ENCODE measurements at places on chromosomes 3 and 15. TPM values are rescaled to one million over a fixed set of nuclear protein-coding genes. Genes with fewer than 3 reads are reported as not detected.

- no peak for DNase-seq
- H3K4me3 ChIP-seq, result no peak overlapping the region
- H3K27me3 ChIP-seq, result no peaks in the 10 kb centered on the region
- no peaks in the 10 kb centered on the region for H3K4me1 ChIP-seq
These were observed 37.8 kb downstream of the CHD2 start for GRCh38 chr15:92937901-92938300.

DNA sequence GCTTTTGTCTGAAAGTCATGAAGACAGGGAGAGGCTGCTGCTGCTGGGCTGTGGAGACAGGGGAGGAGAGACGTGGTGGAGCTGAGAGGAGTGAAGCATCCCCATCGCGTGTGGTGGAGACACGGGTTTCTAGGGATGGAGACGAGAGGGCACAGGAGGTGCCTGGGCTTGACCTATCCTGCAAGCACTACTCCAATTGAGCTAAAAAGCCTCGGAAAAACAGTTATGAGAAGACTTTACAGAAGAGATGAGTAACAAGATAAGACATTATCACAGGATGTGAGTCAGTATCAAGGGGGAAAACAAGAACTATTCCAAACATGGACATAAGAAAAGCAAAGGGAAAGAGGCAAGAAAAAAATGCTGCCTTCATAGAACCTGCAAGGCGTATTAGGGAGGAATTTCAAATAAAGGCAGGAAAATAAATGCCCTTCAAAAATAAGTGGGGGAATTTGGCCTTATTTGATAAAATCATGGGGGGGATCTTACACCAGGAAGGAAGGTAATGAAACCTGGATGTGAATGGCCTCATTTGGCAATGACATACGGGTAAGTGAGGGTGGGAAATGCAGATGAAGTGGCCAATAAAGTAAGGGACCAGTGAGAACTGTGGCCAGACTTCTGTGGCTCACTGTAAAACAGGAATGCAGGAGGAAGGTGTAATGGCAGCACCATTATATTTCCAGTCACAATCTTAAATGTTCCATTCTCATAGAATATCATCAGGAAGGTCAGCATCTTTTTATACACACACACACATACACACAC, 97.9 kb downstream of the PLD1 start:
- H3K36me3 ChIP-seq, result no peaks in the 10 kb centered on the region
- H3K27me3 ChIP-seq, result no peaks in the 10 kb centered on the region
- no peak overlapping the region for H3K4me3 ChIP-seq
- DNase-seq, result no peak

GRCh38 chr3:138774529-138775253, 60.0 kb downstream of the PIK3CB start:
- no peaks in the 10 kb centered on the region for H3K4me1 ChIP-seq
- H3K27me3 ChIP-seq, result no peaks in the 10 kb centered on the region
- H3K4me3 ChIP-seq, result no peak overlapping the region
- no peaks in the 10 kb centered on the region for H3K36me3 ChIP-seq
- DNase-seq, result peak; percentile 85
- H3K27ac ChIP-seq, result peak overlapping the region; percentile 41

DNA sequence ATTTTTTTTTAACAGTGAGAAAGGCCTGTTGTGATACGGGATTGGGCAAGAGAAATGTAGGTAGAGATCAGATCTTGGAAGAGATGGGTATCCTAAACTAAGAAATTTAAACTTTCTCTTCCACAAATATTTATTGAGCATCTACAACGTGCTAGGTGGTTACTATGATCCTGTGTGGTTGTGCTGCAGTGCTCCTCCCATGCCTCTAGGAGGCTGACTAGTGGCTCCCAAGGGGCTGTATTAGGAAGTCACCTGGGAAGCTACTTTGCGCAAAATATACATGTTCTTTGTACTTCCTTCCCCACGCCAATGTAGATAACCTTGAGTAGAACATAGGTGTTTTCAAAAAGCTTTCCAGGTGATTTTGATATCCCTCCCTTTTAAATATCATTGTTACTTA, 27.2 kb downstream of the USP3 start:
- H3K27me3 ChIP-seq, result no peaks in the 10 kb centered on the region
- DNase-seq, result no peak
- H3K27ac ChIP-seq, result no peak overlapping the region
- peaks cover 71% of the 10 kb centered on the region for H3K4me1 ChIP-seq
- no peak overlapping the region for H3K4me3 ChIP-seq
- no peaks in the 10 kb centered on the region for H3K36me3 ChIP-seq

- no peak for DNase-seq
- H3K27ac ChIP-seq, result no peak overlapping the region
- H3K4me1 ChIP-seq, result no peaks in the 10 kb centered on the region
- no peaks in the 10 kb centered on the region for H3K27me3 ChIP-seq
- no peaks in the 10 kb centered on the region for H3K36me3 ChIP-seq
- H3K4me3 ChIP-seq, result no peak overlapping the region
These were observed 492.7 kb downstream of the CNTN3 start for GRCh38 chr3:74121761-74122160.

GRCh38 chr3:55605443-55606236, 118.5 kb upstream of the WNT5A start:
- no peak for DNase-seq
- no peak overlapping the region for H3K4me3 ChIP-seq
- no peaks in the 10 kb centered on the region for H3K27me3 ChIP-seq
- H3K36me3 ChIP-seq, result no peaks in the 10 kb centered on the region

- H3K4me3 ChIP-seq, result no peak overlapping the region
- H3K4me1 ChIP-seq, result peaks cover 42% of the 10 kb centered on the region
- H3K27me3 ChIP-seq, result no peaks in the 10 kb centered on the region
- no peak for DNase-seq
- no peak overlapping the region for H3K27ac ChIP-seq
These were observed 2.9 kb downstream of the XPC start for GRCh38 chr3:14175383-14176037.

GRCh38 chr3:190491533-190492054, 22.3 kb upstream of the IL1RAP start:
- no peak overlapping the region for H3K4me3 ChIP-seq
- DNase-seq, result no peak
- H3K27ac ChIP-seq, result no peak overlapping the region

GRCh38 chr15:63052961-63053698, 10.6 kb downstream of the TPM1 start:
- H3K4me1 ChIP-seq, result peaks cover 60% of the 10 kb centered on the region
- no peaks in the 10 kb centered on the region for H3K27me3 ChIP-seq
- peak overlapping the region; percentile 64 for H3K27ac ChIP-seq
- DNase-seq, result no peak
- peaks cover 14% of the 10 kb centered on the region for H3K36me3 ChIP-seq
- H3K4me3 ChIP-seq, result no peak overlapping the region

- no peak overlapping the region for H3K4me3 ChIP-seq
- no peak for DNase-seq
- H3K4me1 ChIP-seq, result no peaks in the 10 kb centered on the region
These were observed 27.8 kb downstream of the STAC start for GRCh38 chr3:36408146-36408545.

GOLGA6D gene
- not detected for total RNA-seq

CHRNB4 gene
- not detected for total RNA-seq

ARHGEF26 gene
- total RNA-seq, result 27.7 TPM

DAZL gene
- not detected for total RNA-seq

ZNF501 gene
- total RNA-seq, result 4.4 TPM

Data from left lung (tissue), 14 donors.